ENCODE measurements at places on chromosomes 1 and 21.

GRCh38 chr1:234612352-234613127 lies 2.6 kb upstream of the IRF2BP2 start:
- peak; percentile 94 for DNase-seq

- peak; percentile 63 for DNase-seq
Measured at GRCh38 chr1:23791516-23792047, 637 bp downstream of the LYPLA2 start.

- DNase-seq = no peak
Measured at GRCh38 chr1:230909974-230910754, 41.8 kb upstream of the C1orf198 start.

GRCh38 chr1:98028800-98029199 lies 108.0 kb upstream of the DPYD start:
- no peak for DNase-seq

GRCh38 chr1:111249960-111250359 lies 22.4 kb downstream of the CHI3L2 start:
- no peak for DNase-seq

DNA sequence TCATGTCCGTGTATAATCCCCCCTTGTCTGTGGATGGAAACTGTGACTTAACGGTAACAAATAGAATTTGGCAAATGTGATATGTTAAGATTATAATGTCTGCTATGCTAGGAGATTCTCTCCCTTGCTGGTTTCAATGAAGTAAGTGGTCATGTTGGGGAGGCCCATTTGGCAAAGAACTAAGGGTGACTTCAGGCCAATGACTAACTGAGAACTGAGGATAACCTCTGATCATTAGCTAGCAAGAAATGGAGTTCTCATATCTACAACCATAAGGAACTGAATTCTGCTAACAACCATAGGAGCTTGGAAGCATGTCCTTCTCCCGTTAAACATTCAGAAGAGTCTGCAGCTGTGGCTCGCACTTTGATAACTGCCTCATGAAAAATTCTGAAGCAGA lies 2.3 kb downstream of the IFI44L start:
- DNase-seq = no peak

DNA sequence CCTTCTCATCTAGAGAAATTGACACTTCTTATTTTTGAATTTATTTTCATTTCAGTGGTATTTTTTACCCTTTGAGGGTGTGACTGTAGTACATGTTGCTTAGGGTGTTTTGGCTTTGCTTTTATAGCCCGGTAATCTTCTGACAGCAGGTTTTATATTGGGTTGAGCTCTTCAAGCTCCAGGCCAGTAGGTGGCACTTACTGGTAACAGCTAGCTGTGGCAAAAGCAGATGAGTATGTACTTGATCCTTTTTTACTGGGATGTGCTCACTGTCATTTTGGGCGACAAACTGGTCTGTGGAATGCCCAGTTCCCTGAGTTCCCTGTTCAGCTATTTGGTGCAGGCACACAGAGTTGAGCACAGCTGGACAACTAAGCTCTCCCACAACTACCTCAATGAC lies 916.2 kb upstream of the B3GALT2 start:
- no peak for DNase-seq

DNA sequence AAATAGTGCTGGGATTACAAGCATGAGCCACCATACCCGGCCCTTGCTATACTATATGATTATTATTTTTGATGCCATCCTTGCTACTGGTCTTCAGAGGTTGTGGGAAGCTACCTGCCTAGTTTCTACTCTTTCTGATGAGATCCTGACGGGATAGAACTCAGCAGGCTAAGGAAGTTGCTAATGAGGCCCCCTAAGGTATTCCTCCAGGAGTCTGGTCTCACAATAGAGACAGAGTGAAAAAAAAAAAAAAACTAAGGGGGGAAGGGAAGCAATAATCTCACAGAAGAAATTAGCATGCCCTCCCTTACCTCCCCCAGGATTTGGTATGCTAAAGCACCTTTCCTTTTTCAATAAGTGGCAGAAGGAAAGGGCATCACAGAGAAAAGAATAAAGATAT lies 17.6 kb downstream of the INTS3 start:
- no peak for DNase-seq
